Stimulated activated CD4-positive, alpha-beta T cell treated with anti-CD3 and anti-CD28 coated beads, Interleukin-4, amount 100 ng/mL, for 48 hours (primary cell): ENCODE measurements at places on chromosomes 6 and 20.

GRCh38 chr20:51216850-51217249 lies 193.9 kb upstream of the KCNG1 start:
- no peak for DNase-seq

DNA sequence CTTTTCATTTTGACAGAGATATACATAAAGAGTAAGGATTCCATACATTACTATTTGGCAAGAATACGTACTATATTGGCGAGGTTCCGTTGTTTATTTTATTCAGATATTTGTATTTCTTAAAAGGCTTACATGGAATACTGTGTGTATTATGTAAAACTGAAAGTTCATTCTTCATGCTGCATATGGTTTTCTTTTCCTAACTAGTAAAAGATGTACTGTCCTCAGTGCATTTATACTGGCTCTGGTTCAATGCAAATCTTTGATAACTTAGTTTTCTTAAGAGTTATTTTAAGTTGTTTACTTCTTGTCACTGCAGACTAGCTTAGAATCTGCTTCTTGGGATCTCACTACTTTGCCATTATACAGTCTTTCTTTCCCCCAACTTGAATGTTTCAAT lies 42.0 kb downstream of the ADGRB3 start:
- no peak for DNase-seq

GRCh38 chr20:11497545-11497944 lies 420.1 kb upstream of the BTBD3 start:
- DNase-seq = no peak

DNA sequence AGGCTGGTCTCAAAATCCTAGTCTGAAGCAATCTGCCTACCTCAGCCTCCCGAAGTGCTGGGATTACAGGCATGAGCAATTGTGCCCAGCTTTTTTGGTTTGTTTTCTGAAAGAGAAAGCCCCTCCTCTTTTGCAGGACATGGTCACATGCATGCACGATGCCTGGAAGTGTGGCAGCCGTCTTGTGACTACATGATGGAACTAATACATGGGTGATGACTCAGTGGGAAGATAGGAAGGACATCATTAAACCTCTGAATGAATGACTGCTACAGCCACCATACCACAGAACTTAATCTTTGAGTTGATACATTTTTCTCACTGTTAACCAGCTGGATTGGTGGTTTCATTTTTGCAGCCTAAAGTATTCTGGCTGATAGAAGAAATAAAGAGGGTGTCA lies 13.4 kb upstream of the CTNNBL1 start:
- no peak for DNase-seq

DNA sequence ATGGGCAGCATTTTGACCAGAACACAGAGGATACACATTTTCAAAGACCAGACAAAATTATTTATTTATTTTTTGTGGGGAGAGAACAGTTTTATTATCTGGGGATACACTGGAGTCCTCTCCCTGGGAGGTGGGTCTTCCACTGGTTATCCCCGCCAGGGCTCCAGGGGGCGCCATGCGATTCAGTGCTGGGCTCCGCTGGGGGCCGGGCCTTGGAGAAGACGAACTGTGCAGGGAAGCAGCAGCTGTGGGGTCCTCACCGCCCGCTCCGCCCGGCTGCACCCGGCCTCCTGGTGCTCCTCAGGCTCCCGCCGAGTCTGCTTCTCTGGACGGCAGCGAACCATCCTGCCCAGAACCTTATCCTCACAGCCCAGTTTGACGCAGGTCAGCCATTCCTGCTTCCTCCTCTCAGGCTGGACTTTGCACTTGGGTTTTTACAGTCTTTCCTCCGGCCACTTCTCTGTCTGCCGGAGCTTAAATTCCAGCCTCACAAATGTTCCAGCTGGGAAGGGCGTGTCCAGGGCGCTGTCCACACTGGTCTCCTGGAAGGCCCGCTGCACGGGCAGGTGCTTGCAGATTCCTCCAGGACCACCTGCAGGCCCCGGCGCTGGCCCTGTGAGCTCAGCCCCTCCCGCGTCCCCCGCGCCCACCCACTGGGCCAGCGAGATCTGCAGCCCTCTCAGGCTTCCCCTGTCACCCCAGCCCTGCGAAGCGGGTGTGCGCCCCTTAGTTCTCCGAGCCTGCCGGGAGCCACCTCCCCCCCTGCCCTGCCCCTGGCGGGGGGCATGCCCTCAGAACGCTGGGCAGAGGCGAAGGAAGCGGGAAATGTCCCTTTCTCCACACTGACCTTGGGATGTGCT lies 1830.0 kb upstream of the DEFB115 start:
- peak; percentile 27 for DNase-seq

DNA sequence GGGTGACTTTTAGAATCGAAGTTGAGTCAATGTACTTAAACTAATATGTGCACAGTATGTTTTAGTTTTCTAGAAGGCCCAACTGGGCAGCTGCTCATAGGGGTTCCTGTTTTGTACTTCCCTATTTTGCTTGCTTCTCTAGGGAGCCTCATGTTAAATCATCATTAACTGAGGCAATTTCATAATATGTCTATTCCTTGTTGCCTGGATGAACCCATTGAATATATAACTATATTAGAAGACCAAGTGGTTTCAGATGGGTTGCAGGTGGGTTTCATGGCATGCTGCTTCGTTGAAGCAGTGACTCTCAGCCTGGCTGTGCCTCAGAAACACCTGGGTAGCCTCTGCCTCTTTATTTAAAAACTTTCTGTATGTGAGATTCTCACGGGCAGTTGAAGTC lies 22.2 kb downstream of the CARMIL1 start:
- DNase-seq = no peak

DNA sequence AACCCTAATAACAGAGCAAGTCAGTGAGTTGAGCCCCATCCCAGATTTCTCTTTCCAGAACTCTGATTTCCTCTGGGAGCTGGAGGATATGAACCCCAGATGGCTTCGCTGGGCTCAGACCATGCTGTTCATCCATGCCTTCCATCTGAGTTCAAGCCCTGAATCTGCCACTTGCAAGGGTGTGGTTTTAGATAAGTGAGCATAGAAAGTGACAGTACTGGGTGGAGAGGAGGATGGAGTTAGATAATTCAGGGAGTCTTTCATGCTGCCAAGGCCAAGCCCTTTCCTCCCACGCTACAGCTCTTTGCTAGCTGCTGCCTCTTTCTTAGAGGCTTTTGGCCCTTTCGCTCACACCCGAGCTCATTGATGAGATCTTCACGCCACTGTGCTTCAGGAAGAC lies 57.2 kb upstream of the MAFB start:
- DNase-seq = no peak

DNA sequence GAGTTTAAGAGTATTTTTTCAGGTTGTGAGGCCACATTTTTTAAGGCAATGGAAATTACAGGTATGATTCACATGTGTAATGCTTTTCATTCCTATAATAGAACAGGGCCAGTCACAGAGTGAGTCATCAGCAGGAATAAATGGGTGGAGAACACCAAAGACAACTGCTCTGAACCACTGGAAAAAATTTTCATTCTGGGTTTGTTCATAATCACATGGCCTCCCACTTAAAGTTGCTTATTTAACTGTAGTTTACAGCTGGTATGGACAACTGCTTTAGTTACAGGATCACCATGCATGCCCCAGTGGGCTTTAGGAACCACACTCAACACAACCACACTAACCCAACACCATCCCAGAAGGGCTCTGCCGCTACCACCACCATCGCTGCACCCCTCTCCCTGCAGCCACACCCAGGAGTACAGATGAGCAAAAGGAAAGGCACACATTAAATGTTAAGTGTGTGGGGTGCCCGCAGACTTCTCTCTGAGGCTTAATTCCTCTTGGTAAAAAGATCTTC lies 107.0 kb upstream of the DST start:
- no peak for DNase-seq

GRCh38 chr20:35325401-35325800 lies 33.2 kb upstream of the FAM83C start:
- DNase-seq = no peak

- DNase-seq = no peak
These were observed 39.6 kb upstream of the GFOD1 start for GRCh38 chr6:13526727-13527670.

DNA sequence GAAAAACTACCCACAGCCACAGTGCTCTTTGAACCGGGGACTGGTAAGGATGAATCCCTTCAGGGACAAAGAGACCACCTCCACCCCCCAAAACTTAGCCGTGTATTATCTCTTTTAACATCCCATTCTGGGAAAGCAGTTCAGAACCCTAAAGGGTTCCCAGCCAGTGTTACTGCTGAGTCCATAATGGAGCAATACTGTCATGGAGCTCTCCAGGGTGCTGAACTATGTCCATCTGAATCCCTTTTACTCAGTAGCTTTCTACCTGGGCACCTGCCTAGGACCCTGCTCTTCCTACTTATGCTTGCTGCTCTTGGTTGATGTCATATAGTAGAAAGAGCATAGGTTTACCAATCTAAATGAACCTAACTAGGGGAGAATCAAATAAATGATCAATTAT lies 22.3 kb upstream of the SAYSD1 start:
- DNase-seq = peak; percentile 12
